ENCODE measurements at places on chromosomes 16 and 17.

DNA sequence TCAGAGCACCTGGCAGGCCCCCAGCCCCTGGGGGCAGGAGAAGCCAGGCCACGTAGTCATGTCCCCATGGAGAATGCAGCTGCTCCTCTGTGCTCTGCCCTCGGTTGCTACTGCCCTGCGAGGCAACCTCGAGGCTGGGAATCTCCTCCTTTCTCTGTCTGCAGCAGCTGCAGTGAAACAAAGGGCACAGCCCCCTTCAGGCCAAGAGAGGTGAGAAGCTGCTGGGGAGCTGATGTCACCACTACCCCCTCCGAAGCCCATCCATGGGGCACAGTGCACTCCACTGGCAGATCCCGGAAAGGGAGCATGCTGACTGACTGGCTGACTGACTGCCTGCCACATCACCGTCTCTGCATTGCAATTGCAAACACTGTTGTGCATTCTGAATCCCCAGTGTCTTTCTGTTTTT, 103.7 kb downstream of the GRIN2A start:
- no peak for DNase-seq

DNA sequence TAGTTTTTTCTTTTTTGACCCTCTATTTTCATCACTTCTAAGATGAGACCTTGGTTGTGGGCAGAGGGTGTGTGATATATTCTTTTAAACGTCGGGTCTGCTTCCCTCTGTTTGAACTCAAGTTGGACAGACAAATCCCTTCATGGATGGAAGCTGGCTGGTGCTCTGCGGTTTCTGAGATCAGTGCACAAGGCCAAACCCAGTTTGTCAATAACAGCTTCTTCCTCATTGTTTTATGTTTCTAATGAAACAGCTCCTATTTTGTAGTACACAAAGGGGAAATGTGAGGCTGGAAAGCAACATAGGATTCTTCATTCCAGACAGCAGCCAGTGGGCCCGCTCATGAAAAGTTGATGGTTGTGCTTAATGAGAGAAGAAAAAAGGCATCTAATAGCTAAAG, 159.6 kb downstream of the PRKCA start:
- no peak for DNase-seq

DNA sequence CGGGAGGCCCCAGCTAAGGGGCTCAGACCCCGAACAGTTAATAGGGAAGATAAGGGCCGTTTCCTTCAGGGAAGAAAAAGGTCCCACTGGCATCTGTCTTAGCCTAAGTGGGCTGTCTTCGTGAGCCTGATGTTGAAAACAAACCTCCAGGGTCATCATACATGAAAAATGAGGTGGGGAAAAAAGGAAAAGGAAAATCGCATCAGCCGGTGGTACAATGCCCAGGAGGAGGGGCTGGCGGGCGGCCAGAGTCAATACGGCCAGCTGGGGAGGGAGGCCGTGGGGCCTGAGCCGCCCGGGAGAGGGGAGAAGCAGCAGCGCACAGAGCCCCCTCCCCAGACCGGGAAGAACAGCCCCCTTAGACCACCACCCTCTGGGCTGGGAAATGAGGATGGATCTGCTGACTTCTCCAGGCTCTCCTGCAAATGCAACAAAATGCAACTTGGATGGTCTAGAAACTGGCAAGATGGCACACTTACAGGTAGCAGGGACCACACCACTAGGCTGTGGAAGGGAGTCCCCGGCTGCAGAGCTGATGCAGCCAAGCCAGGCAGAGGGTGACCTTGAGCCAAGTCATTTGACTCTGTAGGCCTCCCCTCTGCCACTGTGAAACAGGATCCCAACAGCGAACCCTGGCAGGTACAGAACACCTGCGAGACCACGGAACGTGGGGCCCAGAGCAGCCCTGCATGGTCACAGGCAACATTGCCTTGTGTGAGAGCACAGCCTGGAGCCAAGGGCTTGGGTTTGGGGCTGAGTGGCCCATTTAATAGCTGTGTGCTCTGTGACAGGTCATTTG, 448.5 kb downstream of the SOX9 start:
- no peak for DNase-seq

DNA sequence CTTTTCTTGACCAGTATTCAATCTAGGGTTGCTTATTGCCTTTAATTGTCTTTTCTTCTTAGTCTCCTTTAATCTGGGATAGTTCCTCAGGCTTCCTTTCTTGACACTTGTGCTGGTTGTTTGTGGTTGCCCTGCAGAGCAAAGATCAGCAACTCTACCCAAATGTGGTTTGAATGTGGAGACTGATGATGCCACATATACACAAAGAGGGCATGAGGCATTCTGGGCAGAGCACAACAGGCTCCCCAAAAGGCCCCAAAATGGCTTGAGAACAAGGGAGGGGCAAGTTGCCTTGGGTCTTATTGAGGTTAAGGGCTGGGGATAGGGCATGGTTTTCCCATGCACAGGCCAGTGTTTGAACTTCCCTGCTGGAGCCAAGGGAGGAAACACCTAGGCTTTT, 29.8 kb upstream of the HOXB9 start:
- no peak for DNase-seq

DNA sequence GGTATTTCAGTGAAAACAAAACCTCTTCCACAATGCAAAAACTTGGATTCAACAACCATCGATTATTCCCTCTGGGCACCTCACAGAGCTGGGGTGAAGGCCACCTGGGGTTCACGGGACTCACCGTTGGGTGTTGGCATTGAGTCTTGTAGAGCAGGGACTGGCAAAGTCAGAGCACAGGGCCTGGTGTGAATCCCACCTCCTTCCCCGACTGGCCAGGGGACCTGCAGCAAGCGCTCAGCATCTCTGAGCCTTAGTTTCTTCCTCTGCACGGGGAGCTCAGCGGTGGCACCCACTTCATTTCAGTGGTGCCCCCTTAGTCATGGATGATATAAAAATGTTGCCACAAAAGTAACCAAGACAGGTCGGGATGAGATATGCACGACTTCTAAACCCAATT, 100.4 kb downstream of the METRNL start:
- DNase-seq = peak; percentile 30

GRCh38 chr16:15849209-15849981, 7.4 kb downstream of the MYH11 start:
- no peak for DNase-seq

DNA sequence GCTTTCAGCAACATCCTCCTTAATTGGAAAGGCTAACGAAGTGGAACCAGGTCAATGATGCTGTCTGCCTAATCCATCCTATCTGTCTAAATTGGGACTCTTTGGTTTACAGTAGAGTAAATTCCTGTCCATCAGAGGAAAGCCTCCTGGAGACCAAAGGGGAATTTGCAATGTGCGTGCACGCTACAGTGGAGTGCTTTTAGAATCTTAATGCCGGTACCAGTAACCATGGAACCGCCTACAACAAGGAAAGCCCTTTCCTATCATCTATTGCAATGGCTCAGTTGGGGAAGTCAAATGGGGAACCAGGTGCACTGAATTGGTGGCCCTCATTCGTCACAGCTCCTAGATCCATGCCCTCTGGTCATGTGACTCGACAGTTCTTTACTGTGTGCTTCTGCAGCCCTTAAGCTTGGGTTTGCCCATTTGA, 110.1 kb downstream of the XYLT1 start:
- no peak for DNase-seq

- DNase-seq = no peak
Measured at GRCh38 chr17:69884846-69885245, 190.2 kb upstream of the KCNJ16 start.

DNA sequence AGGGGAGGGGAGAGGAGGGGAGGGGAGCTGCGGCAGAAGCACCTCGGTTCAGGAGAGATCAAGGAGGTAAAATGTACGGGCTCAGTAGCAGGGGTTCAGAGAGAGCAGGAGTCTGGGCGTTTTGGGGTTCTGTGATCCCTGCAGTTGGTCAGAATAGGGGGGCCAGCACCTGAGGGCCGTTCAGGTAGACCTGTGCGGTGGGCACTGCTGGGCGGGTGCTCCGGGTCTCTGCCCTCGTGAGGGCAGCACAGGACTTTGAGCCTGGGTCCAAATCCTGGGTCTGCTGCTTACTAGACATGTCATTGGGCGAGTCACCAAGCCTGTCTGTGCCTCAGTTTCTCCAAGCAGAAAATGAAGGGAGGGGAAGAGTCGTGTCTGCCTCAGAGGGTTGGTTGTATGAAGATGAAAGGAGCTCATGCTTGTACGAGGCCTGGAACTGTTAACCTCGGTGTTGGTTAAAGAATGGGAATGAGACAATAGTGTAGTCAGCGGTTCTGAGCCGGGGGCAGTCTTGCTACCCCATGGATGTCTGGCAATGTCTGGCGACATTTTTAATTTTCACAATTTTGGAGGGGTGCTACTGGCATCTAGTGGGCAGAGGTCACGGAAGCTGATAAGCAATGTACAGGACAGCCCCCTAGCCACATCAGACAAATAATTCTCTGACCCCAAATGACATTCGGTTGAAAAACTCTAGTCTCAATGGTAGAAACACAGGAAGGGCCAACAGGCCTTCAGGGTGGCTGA, 35.4 kb downstream of the OR1D5 start:
- no peak for DNase-seq

GRCh38 chr16:75497558-75497957, 2.3 kb upstream of the CHST6 start:
- no peak for DNase-seq

DNA sequence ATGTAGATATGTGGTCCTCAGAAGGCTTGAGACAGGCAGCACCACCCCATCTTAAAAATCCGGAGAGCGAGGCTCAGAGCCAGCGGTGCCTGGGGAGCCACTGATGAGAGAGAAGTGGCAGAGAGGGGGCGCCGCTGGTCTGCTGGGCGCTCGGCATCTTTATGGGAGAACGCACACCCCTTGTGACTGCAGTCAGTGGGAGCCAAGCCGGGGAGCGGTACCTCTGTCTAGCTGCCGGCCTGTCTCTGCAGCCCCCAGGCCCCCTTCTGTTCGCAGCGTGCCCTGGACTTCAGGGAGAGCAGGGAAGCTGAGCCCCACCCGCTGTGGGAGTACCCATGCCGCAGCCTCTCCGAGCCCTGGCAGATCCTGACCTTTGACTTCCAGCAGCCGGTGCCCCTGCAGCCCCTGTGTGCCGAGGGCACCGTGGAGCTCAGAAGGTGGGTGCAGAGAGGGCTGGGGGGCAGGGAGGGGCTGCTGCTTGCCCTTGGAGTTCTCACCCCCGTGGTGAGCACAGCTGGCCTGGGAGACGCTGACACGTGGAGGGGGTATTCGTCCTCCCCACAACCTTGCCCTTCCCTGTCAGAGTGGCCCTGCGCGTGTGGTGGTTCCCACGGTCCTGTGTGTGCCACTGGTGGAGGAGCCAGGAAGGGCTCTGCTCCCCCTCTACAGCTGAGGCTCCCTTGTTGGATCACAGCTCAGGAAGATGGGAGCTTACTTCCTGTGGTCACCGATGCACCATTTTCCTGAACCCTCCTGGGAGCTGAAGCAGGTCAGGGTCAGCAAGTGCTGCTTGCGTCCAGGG, 44.8 kb downstream of the PRMT7 start:
- no peak for DNase-seq

GRCh38 chr16:12573300-12573699, 230.4 kb downstream of the CPPED1 start:
- no peak for DNase-seq

GRCh38 chr16:56425439-56425832, at the start of gene AMFR:
AMFR (minus strand) TSS chr16:56425545; CDS start chr16:56425327, 218 bp downstream.
- peak; percentile 60 for DNase-seq

DNA sequence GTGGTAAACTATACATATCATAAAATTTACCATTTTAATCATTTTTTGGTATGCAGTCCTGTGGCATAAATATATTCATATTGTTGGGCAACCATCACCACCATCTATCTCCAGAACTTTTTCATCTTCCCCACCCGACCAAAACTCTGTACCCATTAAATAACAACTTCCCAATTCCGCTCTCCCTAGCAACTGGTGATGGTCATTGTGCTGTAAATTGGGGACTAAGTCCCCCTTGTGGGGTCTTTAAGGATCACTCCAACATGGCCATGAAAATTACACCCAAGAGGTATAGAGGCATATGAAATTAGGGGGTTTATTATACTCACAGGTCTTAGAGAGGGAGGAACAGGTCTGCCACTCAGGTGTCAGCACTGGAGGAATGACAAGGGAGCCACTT, 57.4 kb upstream of the NKD1 start:
- no peak for DNase-seq

DNA sequence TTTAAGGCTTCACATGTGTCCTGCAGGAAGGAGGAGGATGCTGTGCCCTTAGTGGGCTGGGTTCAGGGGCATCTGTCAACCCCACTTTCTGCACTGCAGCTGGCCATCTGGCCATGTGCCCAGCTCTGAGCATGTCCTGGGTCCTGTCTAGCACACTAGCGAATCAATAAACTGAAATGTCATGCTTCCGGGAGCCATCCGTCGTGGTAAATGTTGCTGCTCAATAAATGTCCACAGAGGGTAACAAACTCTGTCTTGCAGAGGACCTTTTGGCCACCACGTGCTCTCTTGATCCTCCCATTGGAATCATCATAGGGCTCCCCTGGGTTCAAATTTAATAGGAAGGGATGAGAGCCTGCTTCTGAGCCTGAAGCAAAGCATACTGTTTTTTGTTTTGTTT, 168.6 kb upstream of the PIRT start:
- DNase-seq = no peak

DNA sequence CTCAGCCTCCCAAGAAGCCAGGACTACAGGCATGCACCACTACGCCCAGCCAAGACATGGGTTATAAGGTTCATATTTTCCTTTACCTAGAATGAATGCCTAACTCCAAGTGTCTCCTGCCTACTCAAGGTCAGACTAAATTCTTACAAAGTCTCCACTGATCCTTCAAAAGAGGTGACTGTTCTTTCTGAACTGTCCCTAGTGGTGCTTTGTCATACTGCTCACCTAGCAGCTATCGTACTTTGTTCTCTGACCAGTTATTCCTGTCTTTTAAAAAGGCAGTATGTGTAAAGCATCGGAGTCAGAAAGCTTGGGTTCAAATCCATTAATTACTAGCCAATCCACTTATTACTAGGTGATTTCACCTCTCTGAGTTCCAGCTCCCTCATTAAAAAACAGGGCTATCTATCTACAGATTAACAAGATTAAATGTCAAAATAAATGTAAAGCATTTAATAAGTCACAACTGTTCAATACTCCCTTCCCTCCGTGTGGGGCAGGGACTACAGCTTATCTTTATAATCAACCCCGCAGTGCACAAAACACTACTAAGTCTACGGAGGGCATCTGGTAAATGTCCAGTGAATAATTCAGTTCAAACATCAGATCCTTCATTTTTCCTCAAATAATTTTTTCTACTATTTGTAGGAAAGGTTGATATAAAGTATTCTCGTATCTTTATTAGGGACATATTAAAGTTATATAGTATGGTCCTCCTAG, 20.0 kb upstream of the ITGA2B start:
- DNase-seq = no peak

DNA sequence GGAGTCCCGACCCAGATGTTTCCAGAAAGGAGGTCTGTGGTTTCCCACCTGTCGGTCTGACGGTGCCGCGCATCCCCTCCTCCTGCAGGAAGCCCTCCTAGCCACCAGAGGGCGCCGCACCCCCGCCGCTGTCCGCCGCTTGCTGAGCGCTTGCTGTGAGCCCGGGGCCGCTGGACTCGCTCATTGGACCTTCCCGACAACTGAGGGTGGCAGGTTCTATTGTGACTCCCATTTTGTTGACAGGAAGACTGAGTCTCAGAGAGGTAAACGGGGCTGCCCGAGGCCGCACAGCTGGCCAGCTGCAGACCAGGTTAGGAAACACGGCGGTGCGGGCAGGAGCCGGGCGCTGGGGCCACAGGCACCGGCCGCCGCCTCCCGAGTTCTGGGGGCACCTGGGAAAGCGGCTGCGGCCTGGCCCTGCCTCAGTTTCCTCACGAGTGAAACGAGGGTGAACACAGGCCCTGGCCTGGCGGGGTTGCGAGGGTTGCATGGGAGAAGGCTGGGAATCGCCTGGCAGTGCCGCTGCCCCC, 191.1 kb upstream of the CIBAR2 start:
- peak; percentile 63 for DNase-seq

Data from mesothelial cell of epicardium (in vitro differentiated cells).